Right atrium auricular region (tissue), 2 donors: ENCODE measurements at places on chromosomes 16 and 17. TPM values are rescaled to one million over a fixed set of nuclear protein-coding genes. Genes with fewer than 3 reads are reported as not detected.

- DNase-seq: no peak
These were observed 62.3 kb upstream of the CDH5 start for GRCh38 chr16:66304151-66304550.

DNA sequence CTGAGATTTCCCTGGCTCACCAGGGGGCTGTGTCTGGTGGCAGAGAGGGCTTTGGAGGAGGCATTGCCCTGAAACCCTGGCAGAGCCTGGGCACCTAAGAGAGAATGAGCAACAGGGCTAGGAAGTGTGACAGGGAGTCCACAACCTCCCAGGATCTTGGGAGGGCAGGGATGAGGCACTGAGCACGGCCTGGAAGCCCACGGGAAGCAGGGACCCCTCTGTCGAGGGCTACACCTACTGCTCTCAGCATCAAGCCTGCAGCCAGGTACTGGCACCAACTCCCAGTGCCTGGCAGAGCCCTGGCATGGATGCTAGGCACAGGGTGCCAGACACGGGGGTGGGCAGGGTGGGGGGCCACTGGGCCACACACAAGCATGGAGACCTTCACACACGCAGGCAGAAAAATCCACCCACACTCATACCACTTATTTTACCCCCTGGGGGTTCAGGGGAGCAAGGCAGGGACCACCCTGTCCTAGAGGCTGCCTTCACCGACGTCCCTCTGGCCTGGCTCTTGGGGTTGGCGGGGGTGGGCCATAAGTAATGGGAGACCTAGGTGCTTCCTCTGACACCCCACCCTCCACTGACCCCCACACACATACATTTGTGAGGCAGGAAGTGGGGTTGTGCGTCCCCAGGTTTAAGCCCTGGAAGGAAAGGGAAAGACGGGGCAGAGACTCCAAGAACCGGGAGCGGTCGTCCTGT lies 970 bp upstream of the HSD11B2 start:
- no peak for DNase-seq

DNA sequence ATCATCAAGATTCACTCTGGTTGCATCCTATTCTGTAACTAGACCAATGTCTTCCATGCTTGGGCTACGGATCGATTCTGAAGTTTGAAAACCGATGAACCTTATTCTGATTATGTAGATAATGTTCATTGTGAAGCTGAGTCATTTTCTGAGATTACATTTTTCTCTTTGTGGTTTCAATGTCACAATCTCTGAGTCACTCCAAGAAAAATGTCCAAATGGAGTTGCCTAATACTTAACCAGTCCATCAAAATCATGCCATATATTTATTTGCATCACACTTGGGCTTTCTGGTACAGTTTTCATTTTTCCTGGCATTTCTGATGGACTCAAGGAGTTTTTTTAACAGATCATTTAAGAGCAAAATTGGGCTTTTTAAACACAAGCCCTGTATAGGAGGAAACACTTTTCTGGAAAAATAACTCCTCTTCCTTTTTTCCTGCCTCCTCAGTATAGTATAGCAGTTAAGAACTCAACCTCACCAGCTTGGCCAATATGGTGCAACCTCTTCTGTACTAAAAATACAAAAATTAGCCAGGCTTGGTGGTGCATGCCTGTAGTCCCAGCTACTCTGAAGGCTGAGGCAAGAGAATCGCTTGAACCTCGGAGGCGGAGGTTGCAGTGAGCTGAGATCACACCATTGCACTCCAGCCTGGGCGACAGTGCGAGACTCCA lies 17.5 kb downstream of the CACNG3 start:
- no peak for DNase-seq

DNA sequence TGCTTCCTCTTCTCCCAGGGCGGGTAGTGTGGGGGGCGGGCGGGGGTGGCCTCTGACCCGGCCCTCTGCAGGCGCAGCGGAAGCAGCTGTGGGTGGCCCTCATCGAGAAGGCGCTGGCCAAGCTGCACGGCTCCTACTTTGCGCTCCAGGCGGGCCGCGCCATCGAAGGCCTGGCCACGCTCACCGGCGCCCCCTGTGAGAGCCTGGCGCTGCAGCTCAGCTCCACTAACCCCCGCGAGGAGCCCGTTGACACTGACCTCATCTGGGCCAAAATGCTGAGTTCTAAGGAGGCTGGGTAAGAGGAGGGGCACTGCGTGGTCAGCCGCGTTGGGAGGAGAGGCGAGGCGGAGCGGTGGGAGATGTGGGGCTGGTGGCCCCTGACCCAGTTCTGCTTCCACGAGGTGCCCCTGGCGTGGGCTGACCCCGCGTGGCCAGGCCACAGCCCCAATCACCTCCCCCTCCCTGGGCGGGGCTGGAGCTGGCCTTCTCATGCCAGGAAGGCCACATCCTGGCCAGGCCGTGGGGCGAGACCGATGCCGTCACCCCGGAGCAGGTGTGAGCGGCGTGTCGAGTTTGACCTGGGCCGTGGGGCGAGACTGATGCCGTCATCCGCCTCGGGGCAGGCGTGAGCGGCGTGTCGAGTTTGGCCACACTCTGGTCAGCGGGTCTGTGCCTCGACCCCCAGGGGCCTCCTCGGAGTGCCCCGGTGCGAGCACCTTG lies 10.5 kb upstream of the PRR35 start:
- DNase-seq: no peak

DNA sequence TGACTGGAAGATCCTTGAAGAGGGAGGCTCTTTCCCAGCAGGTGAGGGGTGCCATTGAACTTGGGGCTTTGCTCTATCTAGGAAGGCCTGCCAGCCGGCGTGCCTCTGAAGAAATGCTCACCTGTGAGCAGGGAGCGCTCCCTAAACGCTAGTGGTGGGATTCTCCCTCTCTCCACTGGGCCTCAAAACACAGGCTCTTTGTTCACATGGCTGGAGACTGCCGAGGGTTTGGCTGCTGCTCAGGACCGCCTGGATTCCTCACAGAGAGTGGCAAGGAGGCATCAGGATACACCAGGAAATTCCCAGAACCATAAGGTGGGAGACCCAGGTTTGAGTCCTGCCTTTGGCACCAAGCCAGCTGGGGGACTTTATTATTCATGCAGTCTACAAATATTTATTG lies 17.6 kb upstream of the TMEM11 start:
- no peak for DNase-seq

GRCh38 chr17:70187383-70187782 lies 18.1 kb downstream of the KCNJ2 start:
- DNase-seq: no peak

The WNT3 gene
- total RNA-seq: 1.2 TPM

The ABCA3 gene
- total RNA-seq: 7.5 TPM

The CEMP1 gene
- not detected for total RNA-seq

The KRTAP4-9 gene
- total RNA-seq: not detected
